ENCODE measurements at places on chromosomes 16 and 17.

- no peak for DNase-seq
Measured at GRCh38 chr17:31418773-31419350, 27.4 kb downstream of the RAB11FIP4 start.

DNA sequence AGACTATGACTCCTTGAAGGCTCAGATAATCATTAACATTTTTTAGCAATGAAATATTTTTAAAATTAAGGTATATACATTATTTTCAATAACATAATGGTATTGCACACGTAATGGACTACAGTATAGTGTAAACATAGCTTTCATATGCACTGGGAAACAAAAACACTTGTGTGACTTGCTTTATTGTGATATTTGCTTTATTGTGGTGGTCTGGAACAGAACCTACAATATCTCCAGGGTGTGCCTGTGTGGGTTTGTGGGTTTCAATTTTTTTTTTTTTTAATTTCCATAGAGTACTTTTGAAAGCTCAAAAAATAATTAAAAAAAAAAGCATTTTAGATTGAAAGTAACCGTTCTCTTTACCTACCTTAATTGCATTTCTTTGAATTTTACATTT is 25.3 kb downstream of the CYLD start:
- no peak for DNase-seq

- no peak for DNase-seq
Measured at GRCh38 chr17:4233668-4234258, 30.0 kb downstream of the ANKFY1 start.

DNA sequence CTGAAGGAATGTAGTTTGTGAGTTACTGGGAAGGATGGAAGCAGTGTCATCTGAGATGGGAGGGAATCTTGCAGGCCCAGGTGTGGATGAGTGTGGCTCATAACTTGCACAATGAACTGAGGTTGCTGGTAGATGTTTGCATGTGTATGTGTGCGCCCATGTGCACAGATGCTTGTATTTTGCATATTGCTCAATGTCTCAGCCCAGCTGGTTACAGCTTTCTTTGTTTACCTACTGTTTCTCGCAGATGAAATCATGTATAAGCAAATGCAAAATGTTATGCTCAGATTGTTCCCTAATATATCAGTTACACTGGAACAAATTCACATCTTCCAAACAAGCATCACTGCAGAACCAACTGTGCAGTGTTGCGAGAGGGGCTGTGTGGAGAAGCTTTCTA is 452.2 kb upstream of the EEF2KMT start:
- DNase-seq, result no peak

GRCh38 chr16:19831678-19832077 is 53.0 kb downstream of the GPRC5B start:
- no peak for DNase-seq

GRCh38 chr16:89105599-89106151 is 12.0 kb downstream of the ACSF3 start:
- DNase-seq, result no peak

- no peak for DNase-seq
Measured at GRCh38 chr16:89266521-89267134, 49.1 kb downstream of the ZNF778 start.

- no peak for DNase-seq
Measured at GRCh38 chr17:58217766-58218165, 1.3 kb downstream of the MKS1 start.

GRCh38 chr17:64406321-64407200 is 15.9 kb upstream of the PECAM1 start:
- no peak for DNase-seq
